Sciatic nerve (tissue), 2 donors: ENCODE measurements at places on chromosomes 11 and 22.
A peak's percentile ranks its signal among the peaks of the same experiment; 100 is the strongest.

GRCh38 chr22:29215012-29215860, 9.5 kb downstream of the EMID1 start:
- DNase-seq, result no peak

DNA sequence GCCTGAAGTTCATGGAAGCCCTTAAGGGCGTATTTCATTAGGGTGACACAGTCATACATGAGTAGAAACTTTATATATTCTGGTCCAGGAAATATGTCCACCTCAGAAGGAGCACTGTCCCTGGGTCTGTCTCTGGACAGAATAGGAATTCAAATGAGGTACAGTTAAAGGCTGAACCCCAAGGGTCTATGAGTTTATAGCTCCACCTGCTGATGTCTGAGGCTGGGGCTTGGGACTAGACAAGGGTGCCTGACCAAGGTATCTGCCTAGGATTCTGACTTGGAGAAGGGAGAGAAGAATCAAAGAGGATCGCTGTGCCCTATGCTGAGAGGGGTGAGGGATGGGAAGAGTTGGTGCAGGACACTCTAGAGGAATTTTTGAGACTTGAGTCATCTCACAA, 14.9 kb downstream of the HEPHL1 start:
- DNase-seq, result no peak

GRCh38 chr11:124801014-124801413, 808 bp upstream of the MSANTD2 start:
- DNase-seq, result no peak

DNA sequence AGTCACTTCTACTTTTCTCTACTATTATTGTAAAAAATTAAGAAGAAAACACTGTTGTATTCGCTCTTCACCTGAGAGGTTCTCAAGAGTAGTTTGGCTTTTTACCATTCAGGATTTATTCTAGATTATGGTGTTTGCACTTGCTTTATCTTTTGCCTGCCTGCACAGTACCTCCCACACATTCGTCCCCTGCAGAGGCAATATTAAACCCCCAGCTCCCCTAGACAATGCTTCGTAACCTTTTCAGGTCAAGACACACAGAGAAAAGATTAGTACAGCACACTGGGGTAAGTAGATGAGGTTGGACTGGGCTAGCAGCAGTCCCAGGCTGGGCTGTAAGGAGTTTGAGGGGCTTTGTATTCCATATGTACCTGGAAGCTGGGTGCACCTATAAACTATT, 62.4 kb downstream of the TNRC6B start:
- DNase-seq, result no peak

- DNase-seq, result no peak
Measured at GRCh38 chr22:41429232-41429950, 17.2 kb downstream of the TOB2 start.

DNA sequence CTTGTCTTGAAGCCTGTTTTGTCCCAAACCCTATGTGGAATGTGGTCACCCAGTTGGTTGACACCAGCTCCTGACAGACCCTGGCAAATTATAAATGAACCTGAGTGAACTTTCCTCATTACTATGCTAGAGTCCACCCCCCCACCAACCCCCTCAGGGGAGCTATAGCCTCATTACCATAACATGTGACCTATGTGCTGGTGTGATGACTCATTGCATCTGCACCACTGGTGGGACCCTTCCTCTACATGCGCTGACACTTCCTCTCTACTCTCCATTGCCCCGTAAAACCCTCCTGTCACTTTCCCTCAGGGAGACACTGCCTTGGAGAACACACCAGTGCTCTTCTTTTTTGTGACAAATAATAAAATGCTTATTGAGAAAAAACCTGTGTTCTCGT, 105.0 kb upstream of the SESN3 start:
- no peak for DNase-seq

GRCh38 chr22:31343235-31344191, 2.6 kb downstream of the PATZ1 start:
- no peak for DNase-seq

GRCh38 chr11:62678433-62678769, 472 bp downstream of the UBXN1 start:
- DNase-seq, result no peak

GRCh38 chr22:41908411-41909309, 6.2 kb downstream of the SHISA8 start:
- DNase-seq, result no peak

- DNase-seq, result no peak
Measured at GRCh38 chr11:92449222-92449621, 224.6 kb downstream of the FAT3 start.

DNA sequence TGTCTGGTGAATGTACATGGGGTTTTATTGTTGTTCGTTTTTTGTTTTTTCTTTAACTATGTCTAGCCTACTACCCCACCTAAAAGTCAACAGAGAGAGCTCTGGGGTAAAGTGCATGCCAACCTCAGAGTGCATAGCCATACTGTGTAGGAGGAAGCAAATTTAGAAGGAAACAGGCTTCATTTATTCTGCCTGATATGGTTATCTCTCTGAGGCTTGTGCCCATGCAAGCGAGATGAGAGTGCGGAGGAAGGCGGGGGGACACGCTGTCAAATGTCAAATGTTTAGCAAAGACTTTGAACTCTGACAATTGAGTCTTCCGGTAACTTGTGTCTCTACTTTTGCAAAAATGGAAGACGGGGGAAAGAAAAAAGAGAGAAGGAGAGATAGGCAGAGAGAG, 295.5 kb downstream of the ETS1 start:
- DNase-seq, result no peak

- DNase-seq, result no peak
Measured at GRCh38 chr22:32202539-32203180, 2.2 kb downstream of the RFPL2 start.

- DNase-seq, result no peak
Measured at GRCh38 chr22:30277547-30278344, 11.1 kb upstream of the OSM start.

DNA sequence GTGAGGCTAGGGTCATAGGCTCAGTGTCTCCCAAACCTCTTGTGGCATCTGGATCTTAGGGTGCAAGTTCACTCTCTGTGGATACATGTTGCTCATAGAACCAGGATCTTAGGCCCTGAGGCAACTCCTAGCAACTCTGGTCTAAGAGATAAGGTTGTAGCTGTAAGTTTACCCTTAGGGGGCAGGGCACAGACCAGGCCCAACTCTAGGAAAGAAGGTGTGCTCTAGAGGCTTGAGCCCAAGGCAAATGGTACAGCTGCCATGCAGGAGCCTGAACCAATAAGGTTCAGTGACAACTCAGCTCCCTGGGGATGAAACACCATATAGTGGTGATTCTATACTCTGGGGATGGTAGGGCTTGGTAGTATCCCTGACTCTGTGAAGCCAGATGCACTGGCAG, 17.8 kb downstream of the CALCB start:
- DNase-seq, result no peak

- DNase-seq, result no peak
Measured at GRCh38 chr11:121372671-121373429, 79.3 kb upstream of the SORL1 start.

DNA sequence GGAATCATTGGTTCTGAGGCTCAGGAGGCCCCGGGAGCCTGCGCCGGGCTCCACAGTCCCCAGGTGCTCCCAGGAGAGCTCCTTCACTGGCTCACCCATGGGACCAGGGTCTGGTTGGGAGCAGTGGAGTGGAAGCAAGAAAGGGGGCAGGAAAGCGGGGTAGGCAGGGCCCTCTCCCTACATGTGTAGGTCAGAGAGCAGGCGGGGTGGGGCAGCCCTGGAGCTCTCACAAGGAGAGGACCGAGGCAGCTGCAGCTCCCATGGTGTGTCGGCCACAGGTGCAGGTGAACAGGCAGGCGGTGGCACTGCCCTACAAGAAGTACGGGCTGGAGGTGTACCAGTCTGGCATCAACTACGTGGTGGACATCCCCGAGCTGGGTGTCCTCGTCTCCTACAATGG, 28.3 kb downstream of the MUC2 start:
- no peak for DNase-seq

DNA sequence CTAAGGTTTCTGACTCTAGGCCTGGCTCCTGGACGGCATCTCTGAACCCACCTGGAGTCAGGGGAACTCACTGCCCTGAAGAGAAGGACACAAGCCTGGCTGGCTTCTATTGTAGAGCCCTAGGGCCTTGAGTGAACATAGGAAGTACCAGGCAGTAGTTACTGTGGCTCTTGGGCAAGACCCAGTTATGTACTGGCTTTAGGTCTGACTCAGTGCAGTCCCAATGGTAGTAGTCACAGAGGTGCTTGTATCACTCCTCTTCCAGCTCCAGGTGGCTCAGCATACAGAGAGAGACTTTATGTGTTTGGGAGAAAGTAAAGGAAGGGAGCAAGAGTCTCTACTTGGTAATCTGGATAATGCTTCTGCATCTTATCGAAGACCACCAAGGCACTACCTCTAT, 13.9 kb upstream of the PAK1 start:
- DNase-seq, result no peak

DNA sequence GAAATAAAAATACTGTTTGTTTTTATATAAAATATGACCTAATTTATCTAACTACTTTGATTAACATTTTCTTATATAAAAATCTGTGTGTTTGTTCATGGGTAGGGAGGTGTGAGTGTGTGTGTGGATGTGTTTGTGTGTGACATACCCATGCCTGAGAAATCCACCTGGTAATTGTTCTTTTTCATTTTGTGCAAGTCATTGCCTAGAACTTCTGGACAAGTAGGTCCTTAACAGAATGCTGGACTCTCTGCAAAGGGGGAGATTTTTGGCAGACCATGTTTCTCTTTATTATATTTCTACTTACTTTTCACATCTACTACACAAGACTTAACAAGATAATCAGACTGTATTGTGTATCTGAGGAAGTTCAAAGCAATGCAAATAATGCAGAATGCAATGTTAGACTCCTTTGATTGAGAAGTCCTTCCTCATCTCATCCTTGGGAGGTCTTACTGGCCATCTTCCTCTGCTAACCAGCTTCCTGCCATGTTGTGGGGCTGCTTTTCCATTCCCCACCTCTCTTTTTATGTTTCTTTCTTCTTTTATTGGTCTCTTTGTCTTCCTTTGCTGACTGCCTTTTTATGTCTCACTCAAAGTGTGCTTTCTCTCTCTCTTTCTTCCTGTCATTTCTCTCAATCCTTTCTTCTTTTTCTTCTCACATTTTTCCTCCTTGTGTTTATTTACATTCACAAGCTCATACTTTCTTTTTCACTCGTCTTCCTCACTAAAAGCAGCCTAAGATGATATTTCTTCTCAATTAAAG, 1017.0 kb upstream of the CNTN5 start:
- no peak for DNase-seq

DNA sequence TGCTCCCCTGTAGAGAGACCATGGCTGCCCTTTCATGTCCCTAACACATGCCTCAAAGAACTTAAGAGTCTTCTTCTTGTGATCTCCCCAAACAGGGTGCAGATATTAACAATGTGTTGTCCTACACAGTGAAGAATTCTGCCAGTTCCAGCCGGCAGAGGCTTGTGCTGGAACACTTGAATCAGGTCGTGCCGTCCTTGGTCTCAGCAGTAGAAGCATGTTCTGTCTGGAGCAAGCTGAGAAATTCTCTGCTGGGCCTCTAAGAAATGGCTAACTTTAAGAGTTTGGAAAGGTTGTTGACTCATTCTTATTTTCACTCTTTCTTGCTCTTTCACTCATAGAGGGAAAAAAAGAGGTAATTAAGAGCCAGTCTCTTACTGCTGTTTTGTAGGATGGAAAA, 71.1 kb upstream of the SLC25A18 start:
- DNase-seq, result no peak

- no peak for DNase-seq
Measured at GRCh38 chr22:49811020-49811791, 16.5 kb downstream of the BRD1 start.

- DNase-seq, result no peak
Measured at GRCh38 chr11:33452836-33453624, 195.8 kb downstream of the HIPK3 start.

DNA sequence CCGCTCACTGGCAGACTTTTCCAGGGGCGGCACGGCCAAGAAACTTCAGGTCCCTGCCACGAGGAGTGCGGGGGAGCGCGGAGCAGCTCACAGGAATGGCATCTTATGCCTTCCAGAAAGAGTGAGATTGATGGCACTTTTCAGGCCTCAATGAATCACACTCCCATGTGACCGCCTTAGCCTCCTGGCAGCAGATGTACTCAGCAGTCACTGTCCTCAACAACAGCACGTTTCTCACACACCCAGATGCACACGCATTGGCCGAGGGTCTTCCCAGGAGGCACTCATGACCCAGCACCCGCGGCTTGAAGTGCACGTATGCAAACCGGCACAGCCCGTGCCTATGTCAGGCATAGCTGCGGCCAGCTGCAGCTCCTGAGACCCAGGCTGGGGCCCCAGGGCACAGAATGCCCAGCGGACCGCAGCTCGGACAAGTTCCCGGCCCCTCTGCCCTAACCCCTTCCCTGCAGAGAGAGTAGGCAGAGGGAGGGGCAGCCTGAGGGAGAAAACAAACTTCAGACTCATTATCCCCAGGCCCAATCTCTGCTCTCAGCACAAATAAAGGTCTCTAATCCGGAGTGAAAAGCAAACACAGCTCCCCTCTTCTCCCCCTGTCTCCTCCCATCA, 48.3 kb downstream of the RPUSD4 start:
- no peak for DNase-seq

GRCh38 chr11:114230031-114230704, 66.0 kb upstream of the NNMT start:
- no peak for DNase-seq

- peak; percentile 67 for DNase-seq
Measured at GRCh38 chr11:65444314-65445051, 21.9 kb downstream of the NEAT1 start.

DNA sequence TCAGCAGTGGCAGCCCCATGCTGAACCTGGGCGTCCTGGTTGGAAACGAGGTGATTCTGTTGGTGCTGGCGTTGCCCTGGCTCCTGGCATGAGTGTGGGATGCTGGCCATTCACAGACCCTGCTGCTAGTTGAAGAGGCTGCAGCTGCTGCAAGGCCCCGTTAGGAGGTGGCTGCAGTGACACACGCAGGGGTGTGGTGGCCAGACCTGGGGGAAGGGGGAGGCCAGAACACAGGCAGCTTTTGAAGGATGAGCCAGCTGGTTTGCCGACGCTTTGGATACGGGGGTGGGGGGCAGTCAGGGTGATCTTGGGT, 77.2 kb downstream of the MORC2 start:
- DNase-seq, result peak; percentile 42

DNA sequence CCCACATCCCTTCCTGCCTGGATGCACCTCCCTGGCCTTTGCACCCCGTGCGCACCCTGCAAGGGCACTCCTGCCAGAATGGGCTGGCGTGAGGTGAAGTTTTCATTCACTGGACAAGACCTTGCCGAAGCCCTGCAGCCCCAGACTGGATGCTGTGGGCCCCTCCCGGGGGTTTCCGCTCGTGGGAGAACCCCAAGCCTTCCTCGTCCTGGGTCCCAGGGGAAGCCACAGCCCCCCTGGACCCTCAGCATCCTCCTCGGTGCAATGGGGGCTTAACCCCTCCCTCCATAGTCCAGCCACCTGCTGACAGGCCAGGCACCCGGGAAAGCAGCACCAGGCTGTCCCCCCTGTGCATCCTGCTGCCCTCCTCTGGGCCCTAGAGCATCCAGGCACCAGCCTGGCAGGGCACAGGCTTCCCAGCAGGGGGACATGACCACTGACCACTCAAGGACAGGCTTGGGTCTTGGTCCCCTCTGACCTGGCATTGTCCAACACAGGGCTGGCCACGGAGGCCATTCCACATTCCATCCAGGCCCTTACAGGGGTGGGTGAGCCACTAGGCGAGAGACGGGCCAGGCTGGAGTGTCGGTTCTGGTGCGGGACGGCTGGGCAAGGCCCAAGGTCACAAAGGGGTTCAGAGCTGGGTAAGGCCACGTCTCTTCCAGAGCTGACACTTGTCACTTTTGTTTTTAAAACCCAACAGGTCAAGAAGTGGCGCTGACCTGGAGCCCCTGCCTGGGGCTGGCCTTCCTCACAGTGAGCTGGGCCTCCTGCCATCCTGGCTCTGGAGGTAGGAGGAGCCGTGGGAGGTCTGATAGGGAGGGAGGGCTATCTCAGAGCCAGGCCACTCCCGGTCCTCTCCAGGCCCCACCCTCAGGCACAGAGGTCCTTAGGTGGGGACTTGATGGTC, 41.5 kb upstream of the PPARA start:
- DNase-seq, result no peak
